ENCODE measurements at places on chromosomes 12 and 14. TPM values are rescaled to one million over a fixed set of nuclear protein-coding genes. Genes with fewer than 3 reads are reported as not detected.

- no peak for DNase-seq
Measured at GRCh38 chr12:71731439-71732356, 23.0 kb upstream of the RAB21 start.

DNA sequence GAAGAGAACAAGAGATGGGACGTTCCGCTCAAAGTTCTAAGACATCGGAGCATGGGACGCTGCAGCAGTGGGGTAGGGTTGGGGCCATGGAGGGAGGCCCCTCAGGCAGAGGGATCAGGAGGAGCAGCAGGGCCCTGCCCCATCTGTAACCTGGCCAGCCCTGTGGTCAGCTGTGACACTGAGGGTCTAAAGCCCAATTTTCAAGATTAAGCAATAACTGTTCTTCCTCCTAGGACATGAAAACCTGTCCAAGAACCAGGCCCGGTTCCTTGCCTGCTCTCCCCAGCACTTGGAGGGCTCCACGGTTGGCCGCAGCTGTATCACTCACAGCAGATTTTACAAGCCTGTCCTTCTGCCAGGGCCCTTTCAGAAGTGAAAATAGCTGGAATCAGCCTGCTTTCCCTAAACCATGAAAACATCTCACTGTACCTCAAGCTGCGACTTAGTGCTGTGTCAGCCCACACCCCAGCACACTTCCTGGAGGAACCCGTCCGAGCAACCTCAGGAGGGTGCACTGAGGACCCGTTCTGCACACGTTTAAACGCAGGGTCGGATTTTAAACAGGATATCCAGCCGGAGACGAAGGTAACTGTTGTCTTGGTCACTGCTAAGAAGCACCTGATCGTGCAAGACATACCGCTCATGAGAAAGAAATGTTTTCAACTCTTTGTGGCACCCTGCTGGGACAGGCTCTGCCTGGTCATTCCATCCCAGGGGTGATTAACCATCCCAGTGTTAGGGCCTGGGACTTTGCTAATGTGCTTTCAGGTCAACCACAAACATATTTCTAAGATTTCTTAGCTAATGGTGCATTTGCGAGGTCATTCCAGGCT lies 201.9 kb upstream of the DIO3 start:
- peak; percentile 88 for DNase-seq

DNA sequence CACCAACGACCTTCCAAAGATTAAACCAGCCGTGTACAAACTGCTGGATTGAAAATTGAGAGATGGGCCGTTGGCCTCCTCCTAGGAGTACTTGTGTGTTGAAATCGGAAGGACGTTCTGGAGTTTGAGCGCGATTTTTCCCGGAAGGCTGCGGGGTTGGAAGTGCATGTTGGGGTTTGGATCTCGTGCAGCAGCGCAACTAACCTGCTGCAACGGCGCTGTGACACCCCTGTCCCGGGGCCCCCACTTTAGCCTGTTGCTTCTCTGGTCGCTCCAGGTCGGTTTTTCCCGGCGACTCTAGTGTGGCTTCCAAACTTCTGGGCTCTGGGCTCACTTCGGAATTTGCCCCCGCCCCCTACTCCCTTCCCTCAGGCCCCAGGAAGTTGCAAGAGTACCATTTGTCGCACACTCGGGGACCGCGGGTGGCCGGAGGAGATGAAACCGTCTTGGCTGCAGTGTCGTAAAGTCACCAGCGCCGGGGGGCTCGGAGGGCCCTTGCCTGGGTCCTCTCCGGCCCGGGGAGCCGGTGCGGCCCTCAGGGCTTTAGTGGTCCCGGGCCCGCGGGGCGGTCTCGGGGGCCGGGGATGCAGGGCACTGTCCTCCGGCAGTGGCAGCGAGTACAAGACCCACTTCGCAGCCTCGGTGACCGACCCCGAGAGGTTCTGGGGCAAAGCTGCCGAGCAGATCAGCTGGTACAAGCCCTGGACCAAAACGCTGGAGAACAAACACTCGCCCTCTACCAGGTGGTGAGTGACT lies at the start of gene ACSS3:
TSS of gene ACSS3 (plus strand) at position 394 of the 756 bp plus-strand sequence. CDS start at position 436, 42 bp downstream.
- no peak for DNase-seq

DNA sequence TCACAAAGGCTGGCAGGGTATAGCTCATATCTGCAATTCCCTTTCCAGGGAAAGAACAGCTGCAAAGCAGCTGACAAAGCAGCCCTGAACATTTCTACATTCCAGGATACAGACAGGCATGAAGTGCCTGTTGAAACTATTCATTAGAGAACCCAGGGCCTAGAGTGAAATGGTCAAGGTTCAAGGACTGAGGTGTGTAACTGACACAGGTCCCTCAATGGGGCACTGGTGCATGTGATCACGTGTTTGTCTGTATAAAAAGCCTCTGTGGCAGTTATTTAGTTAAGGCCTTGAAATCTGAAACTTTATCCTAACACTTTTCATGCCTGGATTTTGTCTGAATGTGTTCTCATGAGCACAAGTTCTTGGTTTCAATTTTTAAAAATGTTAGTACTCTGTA lies 47.1 kb downstream of the GIT2 start:
- DNase-seq = no peak

DNA sequence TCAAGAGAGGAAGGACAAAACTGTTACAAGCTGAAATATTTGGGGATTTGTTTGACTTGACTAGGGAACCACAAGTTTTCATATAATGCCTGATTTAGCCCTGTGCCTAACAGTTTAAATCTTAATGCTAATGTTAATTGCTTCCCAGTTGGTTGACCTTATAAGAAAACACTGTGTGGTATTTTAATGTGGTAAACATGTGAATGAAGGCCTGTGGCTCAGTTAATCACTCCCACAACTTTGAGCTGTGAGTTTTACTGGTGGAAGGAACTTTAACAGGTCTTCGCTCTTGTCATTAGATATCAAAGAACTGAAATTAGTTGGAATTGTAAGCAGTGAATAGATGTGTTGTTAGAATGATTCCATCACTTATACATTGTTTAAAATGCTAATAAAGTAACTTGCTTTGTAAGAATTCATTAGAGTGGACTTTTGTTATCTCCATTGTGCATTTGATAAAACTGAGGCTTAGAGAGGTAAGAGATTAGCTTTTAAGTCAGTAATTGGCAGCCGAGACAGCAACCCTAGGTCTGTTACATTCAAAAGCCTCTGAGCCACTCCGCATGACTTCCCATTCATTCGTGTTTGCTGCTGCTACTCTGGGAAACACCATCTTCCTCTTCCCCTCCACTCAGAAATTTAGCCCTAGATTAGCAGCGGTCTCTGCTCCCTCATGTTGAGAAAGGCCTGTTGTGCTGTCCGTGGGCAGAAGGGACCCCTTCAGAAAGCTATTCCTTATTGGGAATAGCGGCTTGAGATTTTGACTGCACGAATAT lies 1.0 kb upstream of the TBK1 start:
- DNase-seq = no peak

GRCh38 chr14:57943038-57943437 lies 77.1 kb upstream of the SLC35F4 start:
- DNase-seq = no peak

DNA sequence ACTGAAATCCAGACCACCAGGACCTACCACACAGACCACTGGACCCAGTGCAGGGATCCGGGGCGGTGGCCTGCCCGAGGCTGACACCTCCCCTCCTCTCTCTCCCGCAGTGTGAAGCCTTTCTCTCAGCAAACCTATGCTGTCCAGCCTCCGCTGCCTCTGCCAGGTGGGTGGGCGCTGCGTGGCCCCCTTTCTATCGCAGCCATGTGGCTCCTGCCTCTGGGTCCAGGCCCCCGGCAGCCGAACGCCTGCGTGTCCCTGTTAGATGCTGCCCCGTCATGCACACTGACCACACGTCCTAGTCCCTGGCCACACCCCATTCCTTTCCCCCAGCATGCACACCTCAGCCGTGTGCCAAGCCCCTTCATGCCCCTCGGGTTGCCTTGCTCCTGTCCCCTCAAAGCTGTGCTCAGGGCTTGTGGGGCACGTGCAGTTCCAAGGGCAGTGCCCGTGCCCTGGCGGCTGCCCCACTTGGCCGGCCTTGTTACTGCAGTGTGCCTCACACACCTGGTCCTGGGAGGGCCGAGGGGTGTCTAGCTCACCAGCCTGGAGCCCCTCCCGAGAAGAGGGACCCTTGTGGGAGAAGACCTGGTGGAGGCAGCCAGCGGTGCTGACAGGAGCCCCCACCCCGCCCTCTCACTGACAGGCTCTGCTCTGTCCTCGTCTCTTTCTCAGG lies 58.0 kb upstream of the TSPAN9 start:
- no peak for DNase-seq

DNA sequence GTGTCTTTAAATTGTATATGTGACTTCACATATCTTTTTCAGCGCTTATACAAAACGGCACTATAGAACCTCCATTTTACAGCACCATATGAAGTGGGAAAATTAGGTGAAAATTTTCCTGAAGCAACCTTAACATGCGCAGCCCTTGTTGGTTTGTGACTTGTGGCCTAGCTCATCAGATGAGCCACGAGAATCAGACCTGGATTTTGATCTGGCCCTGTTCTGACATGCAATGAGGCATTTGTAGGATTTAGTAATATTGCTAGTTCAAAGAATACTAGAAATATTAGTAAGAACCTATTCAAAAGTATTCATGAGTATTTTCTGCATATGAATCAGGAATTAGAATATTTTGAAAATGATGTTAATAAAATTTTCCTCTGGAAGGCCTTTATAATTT lies 2.9 kb downstream of the CDKN1B start:
- DNase-seq = no peak

Gene PLEKHG7
- total RNA-seq = not detected

Gene ATG101
- 36.2 TPM for total RNA-seq

Gene SRP54
- total RNA-seq = 38.3 TPM

Gene ARHGEF25
- total RNA-seq = 12.8 TPM

All from mesenteric fat pad (tissue), 1 donor.